ENCODE measurements at places on chromosomes 5 and 9.

DNA sequence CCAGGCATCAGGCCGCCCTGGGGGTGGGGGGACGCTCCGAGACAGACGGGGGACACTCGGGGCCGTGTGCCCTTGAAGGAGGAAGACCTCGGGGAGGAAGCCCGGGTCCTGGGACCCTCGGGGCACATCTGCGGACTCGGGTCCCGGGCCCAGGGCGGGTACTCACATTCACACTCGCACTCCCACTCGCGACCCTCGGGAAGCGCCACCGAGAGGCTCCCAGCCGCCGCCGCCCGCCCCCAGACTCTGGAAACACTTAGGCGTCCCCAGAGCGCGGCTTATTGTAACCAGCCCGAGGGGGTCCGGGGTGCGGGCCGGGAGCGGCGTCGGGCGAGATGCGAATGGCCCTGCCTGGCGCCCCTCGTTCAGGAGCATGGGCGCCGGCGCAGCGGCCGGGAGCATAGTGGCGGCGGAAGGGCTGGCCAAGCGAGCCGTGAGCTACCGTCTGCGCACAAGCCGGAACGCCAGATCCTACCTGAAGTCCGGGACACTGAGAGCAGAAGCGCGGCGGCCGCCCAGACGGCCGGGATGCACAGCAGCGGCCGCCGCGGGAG, 559 bp downstream of the ROR2 start:
- no peak for DNase-seq

DNA sequence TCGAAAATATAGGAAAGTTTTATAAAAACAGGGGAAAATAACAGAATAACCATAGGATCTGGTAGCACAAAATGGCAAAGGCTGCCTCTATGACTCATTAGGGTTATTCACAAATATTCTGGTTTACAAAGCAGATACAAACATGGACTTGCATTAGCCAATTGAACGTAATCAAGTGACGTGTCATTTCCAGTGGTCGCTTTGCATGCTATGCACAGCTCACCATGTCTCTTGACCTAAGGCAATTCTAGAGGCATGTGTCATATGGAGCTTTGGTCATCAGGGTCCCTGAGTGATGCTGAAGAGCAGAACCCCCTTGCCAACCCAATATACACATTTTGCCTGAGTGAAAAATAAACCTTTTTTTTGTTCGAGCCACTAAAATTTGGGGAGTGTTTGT, 158.8 kb downstream of the TMEM161B start:
- no peak for DNase-seq

DNA sequence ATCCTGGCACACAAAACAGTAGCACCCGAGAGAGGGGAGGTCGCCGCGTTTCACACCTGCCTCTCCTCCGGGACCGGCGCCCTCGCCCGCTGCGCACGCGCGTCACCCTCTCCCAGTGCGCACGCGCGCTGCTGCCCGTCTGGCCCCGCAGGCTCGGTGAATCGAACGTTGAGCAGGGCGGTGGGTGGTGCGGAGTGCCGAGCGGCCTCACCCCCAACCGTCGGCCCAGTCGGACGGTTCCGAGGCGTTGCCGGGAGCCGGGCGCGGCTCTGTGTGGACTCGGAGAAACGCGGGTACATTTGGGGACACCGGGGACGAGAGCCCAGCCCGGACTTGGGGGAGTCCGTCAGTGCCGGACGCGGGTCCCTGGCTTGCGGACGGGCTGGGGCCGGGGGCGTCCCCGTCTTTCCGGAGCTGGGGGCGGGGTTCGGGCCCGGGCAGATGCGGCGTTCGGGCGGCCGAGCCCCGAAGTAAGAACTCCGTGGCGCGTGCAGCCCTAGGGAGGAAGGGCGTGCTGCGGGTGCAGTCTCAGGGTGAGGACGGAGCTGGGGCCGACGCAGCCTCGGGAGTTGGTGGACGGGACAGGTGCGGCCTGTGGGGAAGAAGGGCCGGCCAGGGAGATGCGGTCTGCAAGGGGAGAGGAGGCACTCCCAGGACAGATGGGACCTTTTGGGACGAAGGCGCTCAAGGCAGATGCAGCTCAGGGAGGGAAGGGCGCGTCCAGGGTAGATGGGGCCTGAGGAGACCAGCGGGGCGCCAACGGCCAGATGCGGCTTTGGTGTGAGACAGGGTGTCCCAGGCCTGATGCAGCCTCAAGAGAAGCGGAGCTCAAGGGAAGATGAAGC, at the start of gene POMT1:
Gene POMT1, plus strand, starts transcription at position 138 of the 845 bp plus-strand sequence. CDS start 1,301 bp downstream, outside the sequence.
- peak; percentile 75 for DNase-seq

GRCh38 chr9:96483197-96483596, 33.2 kb downstream of the HABP4 start:
- no peak for DNase-seq

- DNase-seq: no peak
Measured at GRCh38 chr5:140868721-140869554, at the start of gene PCDHA11. TSS of gene PCDHA11 (plus strand) at chr5:140868957. CDS start at chr5:140869104, 147 bp downstream.

- DNase-seq: no peak
Measured at GRCh38 chr5:16957304-16958196, 21.5 kb upstream of the MYO10 start.

DNA sequence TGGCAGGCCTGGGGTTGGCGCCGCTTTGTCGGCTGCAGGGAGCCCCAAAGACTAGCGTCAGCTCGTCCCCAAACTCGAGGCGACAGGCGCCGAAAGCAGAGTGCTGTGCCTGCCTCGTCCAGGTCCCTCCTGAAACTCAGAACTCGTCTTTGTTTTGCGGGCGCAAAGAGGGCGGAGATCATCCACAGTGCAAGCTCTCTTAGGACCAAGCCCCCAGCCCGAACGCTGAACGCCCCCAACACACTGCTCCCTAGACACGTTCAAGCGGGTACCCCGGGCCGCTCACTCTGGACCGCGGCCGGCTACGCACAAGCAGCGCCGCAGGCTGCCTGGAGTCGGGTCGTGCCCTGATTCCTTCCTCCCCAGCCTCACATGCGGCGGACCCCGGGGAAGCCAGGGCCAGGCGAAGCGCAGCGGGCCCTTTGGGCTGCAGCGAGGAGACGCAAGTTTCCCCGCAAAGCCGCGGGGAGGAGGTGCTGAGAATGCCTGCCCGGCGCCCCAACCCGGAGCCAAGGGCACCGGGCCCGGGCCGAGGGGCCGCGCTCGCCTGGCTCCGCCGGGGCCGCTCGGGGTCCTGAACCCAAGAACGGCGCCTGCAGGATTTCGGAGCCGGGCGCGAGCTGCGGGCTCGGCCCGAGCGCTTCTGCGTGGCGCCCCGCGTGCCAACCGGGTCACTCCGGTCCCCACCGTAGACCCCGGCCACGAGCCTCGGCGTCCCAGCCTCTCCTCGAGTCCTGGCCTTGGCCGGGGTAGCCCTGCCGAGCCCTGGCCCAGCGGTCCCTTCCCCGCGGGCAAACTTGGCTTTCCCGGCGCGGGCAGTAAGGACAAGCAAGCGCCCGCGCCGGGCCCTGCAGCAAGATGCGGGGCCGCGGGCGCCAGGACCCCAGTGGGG, 738 bp downstream of the FSTL4 start:
- no peak for DNase-seq

DNA sequence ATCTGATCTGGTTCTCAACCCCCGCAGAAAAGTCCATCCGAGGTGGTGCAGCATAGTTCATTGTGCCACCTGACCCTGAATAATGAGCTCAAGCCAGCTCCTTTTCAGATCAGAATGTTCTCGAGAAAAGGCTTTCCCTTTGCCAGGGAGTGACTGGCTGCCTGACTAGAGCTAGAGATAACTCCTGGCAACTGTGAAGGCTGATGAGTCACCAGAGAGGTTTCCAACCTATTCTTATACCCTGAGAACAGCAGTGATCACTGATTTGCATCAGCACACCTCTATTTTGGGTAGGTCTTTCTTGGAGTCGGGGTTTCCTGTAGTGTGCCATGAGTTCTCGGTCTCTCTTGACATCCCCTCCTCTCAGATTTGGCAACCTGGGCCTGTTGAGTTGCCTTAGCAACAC, 127.9 kb downstream of the PIK3R1 start:
- no peak for DNase-seq

DNA sequence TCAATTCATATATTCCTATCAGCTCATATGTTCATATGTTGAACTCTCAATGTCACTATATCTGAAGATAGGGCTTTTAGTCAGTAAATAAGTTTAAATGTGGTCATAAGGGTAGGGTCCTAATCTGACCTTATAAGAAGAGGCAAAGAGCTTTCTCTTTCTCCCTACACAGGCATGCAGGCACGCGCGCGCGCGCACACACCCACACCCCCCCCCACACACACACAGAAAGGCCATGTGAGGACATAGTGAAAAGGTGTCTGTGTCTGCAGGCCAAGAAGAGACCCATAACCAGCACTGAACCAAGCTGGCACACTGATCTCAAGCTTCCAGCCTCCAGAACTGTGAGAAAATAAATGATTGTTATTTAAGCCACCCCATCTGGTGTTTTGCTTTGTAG, 76.0 kb downstream of the PDE4D start:
- no peak for DNase-seq

DNA sequence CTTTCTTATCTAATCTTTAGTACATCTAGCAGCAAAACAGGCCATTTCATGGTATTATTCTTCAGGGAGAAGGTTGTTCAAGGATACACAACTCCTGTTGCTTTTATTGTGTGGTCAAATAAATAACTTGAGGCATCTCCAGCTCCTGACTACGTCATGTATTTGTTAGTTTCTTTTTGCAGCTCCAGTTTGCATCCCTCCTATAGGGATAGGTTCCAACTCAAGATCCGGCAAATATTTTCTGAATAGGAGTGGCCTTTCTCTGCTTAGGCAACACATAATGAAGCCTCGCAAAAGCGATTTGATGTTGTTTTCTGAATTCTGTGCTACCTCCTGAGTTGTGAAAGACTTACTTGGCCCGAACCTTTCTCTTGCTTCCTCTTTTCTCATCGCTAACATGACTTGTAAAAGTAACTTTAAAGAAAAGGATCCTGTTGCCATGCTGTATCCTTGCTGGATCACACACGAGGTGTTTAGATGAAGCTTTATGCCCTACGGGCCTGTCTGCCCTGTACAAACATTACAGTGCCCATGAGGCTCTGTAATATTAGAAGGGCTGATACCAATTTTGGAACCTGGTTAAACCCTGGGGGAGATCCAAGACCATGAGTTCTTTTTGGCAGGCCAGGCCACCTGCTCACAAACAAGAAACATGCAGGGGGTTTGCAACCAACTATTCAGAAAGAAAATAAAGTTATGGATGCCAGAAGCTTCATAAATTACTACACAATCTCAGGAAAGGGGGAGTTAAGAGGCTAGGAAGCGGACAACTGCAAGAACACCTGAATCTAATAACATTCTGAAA, 149.8 kb upstream of the FGF10 start:
- no peak for DNase-seq
